Activated CD4-positive, alpha-beta T cell treated with anti-CD3 and anti-CD28 coated beads for 24 hours (primary cell): ENCODE measurements at places on chromosomes 16 and 17.

DNA sequence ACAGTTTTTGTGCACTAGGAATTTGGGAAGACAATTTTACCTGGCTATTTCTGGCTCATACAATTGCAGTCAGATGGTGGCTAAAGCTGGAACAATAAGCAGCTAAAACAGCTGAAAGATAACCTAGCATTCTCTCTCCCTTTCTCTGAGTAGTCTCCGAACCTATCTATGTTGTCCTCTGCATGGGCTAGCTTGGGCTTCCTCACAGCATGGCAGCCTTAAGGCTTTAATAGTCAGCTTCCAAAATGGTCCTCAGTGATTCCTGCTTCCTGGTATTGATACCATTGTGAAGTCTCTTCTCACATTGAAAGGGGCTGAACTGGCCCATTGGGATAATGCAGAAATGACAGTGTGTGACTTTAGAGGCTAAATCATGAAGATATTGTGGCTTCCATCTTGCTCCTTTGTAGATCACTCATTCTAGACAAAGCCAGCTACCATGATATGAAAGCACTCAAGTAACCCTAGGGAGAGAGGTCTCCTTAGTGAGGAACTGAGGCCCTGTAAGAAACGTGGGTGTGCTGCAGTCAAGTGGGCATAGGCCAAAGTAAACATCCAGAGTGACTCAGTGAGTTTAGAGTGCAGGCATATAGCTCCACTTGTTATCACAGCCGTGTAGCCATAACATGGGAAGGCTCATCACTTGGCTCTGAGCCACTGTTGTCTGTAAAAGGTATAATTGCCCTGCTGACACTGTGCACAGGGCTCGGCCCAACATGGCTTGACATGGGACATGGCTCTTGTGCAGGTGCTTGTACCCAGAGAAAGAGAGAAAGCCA, 5.5 kb upstream of the VKORC1 start:
- no peak for DNase-seq

DNA sequence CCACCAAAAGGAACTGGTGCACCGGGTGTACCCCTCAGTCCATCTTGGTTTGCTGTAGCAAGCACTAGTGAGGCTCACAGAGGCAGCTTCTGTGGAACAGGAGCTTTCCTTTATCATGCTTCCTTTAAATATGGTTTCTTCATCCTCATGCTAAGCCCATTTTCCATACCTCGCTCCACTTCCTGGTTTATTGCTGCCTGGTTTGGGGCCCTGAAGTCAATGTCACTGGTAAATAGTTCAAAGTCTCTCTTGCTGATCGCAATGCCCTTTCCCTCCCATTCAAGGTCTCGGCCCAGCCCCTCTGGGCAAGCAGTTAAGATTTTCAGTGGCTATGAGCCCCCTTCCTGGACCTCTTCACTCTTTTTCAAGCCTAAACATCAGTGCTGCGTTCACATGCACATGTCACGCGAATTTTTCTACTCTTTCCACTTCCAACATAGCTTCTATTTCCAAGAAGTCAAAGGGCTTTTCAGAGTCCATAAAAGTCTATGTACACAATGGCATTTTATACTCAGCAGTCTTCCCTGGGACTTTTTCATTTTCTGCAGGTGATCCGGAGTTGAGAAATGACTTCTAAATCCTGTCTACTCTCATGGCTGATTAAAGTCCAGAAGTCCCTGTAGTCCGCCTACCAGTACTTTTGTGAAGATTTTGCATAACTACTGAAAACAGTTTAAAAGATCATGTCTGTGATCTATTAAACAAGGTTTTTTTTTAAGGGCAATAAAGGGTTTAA, 323.8 kb upstream of the ZFHX3 start:
- DNase-seq: no peak

GRCh38 chr17:45279898-45280297, 18.0 kb upstream of the SPATA32 start:
- no peak for DNase-seq

GRCh38 chr16:14284930-14285512, 213.9 kb downstream of the MRTFB start:
- no peak for DNase-seq

GRCh38 chr17:50096758-50097157, 1.6 kb downstream of the PDK2 start:
- no peak for DNase-seq

GRCh38 chr17:79410681-79411080, 200.2 kb downstream of the RBFOX3 start:
- no peak for DNase-seq

GRCh38 chr16:12627394-12627793, 176.3 kb downstream of the CPPED1 start:
- DNase-seq: no peak

- DNase-seq: no peak
Observed at GRCh38 chr17:34482730-34483129, 96.7 kb upstream of the TMEM132E start.

GRCh38 chr17:79338152-79338551, 263.5 kb downstream of the ENGASE start:
- DNase-seq: no peak

DNA sequence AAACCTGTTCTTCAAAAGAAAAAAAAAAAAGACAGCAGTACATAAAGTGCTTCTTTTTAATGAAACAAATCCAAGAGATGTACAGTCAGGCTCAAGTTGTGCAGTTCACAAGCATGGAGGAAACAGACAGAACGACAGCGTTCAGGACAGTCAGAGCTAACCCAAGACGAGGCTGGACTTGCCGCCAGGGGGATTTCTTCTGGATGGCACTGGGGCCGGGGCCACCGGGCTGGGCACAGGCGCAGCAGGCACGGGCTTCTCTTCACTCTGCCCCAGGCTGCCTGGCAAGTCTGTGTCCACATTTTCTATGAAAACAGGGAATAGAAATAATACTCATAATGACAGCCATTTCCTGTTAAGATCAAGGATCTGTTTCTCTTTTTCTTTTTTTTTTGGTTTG, 4.4 kb upstream of the NT5C start:
- DNase-seq: no peak

DNA sequence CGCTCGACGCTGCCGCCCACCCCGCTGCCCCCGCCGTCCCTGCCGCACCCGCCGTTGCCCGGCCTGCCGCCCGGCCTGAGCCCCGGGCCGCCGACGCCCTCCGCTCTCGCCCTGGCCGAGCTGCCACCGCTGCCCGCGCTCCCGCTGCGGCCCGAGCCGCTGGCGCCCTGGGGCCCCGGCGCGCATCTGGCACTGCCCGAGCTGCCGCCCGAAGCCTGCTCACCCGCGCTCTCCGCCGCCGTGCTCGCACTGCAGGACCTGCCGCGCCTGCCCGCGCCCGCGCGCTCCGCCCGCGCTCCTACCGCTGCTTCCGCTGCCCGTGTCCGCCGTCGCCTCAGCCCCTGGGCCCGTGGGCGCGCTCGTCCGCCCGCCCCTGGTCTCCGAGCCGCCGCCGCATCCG, 8.4 kb upstream of the CLDN9 start:
- no peak for DNase-seq

- DNase-seq: no peak
Observed at GRCh38 chr17:33847900-33848299, 407.2 kb upstream of the CCL2 start.

- DNase-seq: no peak
Observed at GRCh38 chr16:17970157-17970765, 366.3 kb downstream of the NPIPA8 start.

GRCh38 chr16:14236401-14236800, 165.3 kb downstream of the MRTFB start:
- no peak for DNase-seq

DNA sequence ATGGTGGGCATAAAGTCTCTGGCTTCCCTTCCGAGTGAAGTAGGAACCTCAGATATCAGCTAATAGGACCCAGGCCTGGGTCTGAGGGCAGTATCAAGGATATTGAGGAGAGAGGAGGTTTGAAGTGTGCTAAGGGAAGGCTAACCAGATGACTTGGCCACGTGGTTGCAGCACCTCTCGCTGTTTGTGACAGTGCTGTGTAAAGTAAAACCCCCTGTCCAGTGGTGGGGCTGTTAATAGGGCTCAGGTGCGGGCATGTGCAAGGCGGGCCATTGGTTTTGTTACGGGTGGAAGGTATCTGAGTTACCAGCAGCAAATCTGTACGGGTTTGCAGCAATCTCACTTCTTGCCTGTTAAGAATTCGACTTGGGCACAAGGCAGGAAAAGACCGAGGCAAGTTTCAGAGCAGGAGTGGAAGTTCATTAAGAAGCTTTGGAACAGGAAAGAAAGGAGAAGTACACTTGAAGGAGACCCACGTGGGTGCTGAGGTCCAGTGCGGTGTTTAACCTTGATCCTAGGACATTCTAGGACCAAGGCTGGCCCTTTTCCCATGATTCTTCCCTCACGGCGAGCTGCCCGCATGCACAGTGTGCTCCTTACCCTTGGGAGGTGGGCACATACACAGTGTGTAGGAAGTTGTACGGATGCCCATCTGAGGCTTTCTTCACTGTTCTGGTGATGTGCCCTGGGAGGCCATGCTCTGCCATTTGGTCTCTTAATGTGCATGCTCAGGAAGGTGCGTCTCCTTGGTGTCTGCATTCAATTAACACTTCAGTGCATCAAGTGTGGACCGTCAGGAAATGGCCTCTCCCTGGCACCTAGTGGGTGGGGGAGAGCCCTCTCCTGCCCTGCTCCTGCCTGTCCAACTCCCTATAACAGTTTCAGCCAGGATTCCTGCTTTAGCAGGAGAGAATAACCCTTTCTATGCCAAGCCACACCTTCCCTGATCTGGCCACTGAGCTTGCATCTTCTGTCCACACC, 20.3 kb downstream of the SGF29 start:
- no peak for DNase-seq

DNA sequence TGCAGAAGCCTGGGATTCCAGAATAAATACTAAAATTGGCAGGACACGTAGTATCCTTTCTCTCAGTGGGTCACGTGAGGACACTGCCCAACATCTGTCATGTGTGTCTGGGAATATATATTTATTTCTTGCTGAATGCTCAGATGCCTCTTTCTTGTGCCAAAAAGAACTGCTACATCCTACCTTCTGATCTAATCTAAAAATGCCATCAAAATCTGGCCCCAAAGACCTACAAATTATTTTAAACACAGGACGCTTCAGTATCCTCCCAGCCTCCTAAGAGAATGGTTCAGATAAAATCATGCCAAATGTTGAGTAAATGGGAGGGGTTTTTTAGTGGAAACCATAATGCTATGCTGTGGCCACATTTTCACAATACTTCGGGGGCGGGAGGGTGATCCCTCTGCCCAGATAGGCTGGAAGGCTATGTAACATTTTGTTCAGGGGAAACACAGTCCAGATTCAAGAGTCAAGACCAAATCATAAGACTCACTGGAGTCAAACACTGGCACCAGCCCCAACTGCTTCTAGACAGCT, 22.9 kb upstream of the CORO6 start:
- no peak for DNase-seq

GRCh38 chr17:55172612-55173011, 92.1 kb upstream of the HLF start:
- no peak for DNase-seq

- no peak for DNase-seq
Observed at GRCh38 chr17:4317610-4318009, 48.9 kb downstream of the UBE2G1 start.

DNA sequence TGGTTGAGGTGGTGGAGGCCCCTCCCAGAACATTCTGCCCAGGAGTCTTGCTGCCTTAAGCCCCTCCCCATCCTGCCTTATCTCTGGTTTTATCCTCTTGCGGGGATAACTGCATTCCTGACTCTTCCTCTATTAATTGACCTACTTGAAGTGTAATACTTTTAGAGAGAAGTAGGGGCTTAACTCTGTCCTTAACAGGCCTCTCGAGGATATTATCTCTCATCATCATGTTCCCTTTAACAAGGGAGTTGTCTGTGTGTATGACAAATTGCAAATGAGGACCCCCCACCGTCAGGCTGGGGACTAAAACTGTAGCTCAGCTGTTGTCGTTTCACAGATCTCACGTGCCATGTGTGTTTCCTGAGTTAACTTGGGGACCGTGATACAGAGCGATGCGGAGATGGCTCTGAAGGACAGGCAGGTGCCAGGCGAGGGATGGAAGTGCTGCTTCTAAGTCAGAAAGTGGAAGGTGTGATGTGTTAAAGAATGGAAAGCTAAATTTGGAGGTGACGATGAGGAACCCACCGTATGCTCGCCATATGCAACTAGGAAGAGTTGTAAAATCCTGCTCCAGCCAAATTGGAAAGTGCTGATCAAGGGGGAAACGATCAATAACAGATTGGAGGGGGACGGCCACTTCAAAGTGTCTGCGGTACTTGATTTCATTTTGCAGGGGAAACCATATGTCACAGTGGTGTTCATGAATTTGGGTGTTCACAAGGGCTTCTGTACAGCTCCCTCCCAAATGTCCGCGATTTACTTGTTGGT, 106.3 kb downstream of the RPTOR start:
- DNase-seq: no peak

DNA sequence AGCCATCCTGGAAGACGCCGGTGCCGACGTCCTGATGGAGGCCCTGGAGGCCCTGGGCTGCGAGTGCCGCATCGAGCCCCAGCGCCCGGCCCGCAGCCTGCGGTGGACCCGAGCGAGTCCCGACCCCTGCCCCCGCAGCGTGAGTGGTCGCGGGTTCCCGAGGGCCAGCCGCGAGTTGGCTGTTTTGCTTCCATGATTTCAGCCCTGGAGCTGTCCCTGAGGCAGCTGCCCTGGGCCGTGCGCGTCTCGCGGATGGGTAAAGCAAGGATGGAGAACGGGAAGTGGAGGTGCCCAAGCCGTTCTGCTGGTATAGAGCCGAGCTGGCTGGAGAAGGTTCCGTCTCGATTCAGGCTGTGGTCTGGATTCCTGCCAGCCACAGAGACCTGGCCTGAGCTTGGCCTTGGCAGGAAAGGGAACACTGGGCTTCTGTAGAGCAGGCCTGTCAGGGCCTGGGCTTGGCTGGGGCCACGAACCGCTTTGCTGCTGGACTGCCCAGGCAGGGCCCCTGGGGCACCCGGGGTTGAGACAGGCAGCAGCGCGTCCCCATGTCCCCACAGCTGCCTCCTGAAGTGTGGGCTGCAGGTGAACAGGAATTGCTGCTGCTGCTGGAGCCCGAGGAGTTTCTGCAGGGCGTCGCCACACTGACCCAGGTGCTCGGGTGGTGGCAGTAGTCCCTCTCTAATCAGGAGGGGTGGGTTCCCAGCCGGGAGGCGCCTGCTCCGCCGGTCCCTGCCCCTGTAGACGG, 941 bp upstream of the MRPS34 start:
- no peak for DNase-seq

GRCh38 chr16:19853132-19853741, 31.4 kb downstream of the GPRC5B start:
- DNase-seq: no peak

DNA sequence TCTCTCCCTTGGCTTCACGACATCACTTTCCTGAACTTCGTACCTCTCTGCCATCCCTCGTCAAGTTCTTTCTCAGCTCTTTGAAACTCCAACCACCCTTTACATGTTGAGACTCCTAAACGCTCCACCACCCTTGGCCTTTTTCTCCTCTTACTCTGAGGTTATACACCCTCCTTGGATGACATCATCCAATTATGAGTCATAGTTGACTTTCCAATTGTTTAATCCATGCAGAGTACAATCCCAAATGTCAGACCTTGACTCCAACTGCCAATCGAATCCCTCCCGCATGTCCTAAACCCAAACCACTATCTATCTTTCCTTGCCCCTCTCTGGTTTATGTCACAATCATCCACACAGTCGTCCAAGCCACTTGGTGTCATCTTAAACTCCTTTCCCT, 18.4 kb upstream of the C16orf82 start:
- DNase-seq: no peak

GRCh38 chr17:66777689-66778225, 57.2 kb upstream of the CACNG5 start:
- no peak for DNase-seq

- no peak for DNase-seq
Observed at GRCh38 chr17:73291260-73291801, 20.5 kb downstream of the CDC42EP4 start.

- no peak for DNase-seq
Observed at GRCh38 chr17:40371261-40371929, 6.9 kb upstream of the GJD3 start.

GRCh38 chr17:29156781-29157180, 23.4 kb downstream of the MYO18A start:
- DNase-seq: no peak
